NCI-H1417 treated with DMSO at 0.1 percent for 48 hours (cell line): ENCODE measurements at places on chromosomes 13 and 19.

- DNase-seq = no peak
Measured at GRCh38 chr13:47327861-47328260, 431.0 kb upstream of the HTR2A start.

- no peak for DNase-seq
Measured at GRCh38 chr13:73742982-73743381, 391.2 kb downstream of the KLF12 start.

- no peak for DNase-seq
Measured at GRCh38 chr13:31032528-31033113, 100.2 kb downstream of the TEX26 start.

DNA sequence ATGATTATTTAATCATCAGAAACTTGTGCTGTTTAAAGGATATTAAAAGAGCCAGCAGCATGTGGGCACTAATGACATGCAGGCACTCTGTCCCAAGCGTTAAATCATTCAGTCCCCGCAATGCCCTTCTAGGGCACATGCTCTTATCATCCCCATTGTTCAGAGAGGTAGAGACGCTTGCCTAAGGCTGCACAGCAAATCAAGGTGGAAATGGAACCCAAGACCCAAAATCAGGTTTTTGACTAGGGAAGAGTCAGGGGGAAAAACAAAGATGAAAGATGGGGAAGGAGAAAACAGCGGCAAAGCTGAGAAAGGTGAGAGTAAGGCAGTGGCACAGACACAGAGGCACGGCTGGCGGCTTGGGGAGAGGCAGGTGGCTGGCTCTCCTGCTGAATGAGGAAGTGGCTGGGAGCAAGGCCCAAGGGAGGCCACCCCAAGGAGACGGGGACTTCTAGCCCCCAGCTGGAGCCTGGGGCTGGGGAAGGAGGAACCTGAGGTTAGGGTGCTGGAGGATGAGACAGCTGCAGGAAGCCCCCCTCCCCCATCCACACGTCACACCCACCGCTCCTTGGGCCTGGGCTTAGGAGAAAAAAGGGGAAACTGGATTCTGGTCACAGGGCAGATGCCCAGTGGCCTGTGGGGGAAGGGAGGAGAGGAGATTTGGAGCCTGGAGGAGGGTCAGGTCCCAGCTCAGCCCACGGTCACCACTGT lies 1.0 kb upstream of the TYROBP start:
- DNase-seq = no peak

DNA sequence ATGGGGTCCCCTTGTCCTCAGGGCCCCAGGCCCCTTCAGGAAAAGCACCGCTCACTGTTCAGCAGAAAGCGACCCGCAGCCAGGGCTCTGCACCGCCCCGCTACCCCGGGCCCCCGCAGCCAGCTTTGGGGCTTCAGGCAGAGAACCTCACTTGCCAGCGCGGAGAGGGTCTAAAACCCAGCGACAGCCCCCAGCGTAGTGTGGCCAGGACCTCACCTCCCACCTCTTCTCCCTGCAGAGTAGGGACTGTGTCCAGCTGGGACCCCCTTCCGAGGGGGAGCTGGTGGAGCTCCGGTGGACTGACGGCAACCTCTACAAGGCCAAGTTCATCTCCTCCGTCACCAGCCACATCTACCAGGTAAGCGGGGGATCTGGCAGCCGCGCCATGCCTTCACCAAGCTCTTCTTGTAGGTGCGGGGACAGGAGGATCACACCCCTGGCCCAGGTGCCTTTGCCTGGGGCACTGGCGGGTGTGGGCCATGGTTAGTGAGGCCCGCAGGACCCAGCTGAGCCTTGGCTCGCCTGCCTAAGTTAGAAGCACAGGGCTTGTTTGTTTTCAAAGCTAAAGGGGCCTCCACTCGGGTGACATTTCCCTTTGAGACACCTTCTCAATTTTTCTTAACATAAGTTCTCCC lies 175.7 kb downstream of the KDM4B start:
- no peak for DNase-seq

GRCh38 chr13:45353895-45354294 lies 12.9 kb upstream of the TPT1 start:
- DNase-seq = no peak

- no peak for DNase-seq
Measured at GRCh38 chr19:18408053-18408476, 10.6 kb upstream of the LRRC25 start.

DNA sequence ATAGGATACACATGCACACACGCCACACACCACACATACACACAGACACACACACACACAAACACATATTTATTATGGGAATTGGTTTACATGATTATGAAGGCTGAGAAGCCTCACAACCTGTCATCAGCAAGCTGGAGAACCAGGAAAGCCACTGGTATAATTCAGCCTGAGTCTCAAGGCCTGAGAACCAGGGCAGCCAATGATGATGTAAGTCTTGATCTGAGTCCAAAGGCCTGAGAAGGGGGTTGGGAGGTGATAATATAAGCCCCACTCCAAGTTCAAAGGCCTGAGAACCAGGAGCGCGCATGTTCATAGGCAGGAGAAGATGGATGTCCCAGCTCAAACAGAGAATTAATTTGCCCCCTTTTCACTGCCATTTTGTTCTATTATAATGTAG lies 18.7 kb upstream of the SOX21 start:
- no peak for DNase-seq

- no peak for DNase-seq
Measured at GRCh38 chr13:33284916-33285315, 639 bp downstream of the STARD13 start.
